Activated T-cell treated with anti-CD3 and anti-CD28 coated beads, Interleukin-2, amount 50 U/mL, for 72 hours (primary cell): ENCODE measurements at places on chromosomes 3 and 15.
A peak's percentile ranks its signal among the peaks of the same experiment; 100 is the strongest.

GRCh38 chr3:114446600-114446999 lies 152.8 kb downstream of the TIGIT start:
- no peak for DNase-seq

DNA sequence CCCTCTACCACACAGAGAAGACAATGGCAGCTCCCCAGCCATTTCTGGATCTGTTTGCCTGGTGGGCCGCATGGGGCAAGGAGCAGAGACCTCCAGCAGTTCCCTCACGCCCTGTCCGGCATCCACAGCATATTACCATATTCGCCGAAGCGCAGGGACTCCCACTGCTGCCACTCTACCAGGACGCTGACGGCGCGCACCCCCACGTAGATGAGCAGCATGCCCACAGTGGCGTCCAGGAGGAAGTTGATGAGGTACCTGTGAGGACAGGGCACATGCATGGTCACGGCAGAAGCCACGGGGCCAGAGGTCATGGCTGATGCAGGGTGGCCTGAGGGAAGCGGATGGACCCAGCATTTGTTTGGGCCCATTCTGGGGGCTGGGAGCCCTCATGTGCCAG lies 14.8 kb upstream of the MUSTN1 start:
- no peak for DNase-seq

- no peak for DNase-seq
Measured at GRCh38 chr15:69340243-69340900, 41.7 kb downstream of the PAQR5 start.

- no peak for DNase-seq
Measured at GRCh38 chr3:55880357-55880756, 393.3 kb upstream of the WNT5A start.

DNA sequence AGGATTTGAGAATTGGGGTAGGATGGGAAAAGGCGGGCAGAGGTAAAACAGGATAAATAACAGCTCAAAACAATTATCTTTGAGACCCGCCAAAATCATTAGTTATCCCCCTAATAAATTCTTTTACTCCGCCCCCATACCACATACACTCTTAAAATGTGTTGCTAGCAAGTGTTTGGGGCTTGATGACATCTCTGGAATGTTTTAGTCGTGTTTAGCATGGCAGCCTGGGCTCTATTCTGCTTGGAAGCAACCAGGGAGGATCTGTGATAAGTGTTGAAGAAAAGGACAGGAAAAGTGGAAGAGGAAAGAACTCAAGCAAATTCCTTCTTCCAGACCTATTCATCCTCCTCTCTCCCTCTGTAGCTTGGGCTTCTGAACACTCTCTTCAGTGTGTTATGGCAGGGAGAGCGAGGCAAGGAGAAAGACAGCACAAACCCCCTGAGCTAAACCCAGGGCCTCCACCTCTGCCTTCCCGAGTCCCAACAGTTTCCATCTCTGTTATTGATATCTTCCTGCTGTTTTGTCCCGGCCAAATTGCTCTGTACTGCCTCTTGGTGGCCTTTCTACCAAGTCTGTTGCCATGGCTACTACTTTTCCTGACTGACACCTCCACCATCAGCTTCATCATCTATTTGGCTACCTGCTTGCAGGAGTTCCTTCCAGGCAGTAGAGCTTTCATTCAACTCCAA lies 135.8 kb downstream of the RPL22L1 start:
- no peak for DNase-seq

DNA sequence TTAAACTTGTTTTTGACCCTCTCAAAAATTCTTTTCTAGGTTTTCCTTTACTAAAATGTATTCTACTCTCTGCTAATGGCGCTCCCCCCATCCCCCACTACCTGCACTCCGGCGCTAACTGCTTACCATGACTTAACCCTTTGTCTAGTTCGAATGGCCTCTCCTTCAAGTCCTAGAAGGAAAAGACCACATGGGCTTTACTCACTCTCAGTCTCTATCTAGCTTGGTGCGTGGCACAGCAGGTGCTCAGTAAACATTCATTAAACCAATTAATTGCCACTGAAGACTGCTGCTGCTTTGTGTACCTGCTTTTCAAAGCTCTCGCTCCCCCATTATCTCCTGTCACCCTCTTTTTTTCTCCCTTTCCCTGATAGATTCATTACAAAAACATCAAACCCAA lies 457.7 kb upstream of the THRB start:
- DNase-seq = no peak

DNA sequence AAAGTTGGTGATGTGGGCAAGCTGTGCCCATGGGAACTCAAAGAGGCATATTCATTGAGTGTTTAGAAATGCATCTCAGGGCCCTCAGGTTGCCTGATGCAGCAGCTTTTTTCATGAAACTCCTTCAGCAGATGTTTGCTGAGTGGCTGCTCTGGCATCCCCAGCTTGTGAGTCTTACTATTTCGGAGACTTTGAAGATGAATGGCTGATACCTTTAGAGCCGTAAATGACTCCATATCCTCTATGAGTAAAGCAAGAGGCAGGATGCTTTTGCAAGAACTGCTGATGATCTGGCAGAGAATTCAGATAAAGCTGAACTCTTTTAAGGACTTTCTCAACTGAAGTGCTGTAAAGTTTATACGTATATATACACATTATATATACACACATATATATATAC lies 384.3 kb downstream of the CACNA2D3 start:
- no peak for DNase-seq

GRCh38 chr3:156764751-156765150 lies 61.4 kb upstream of the LEKR1 start:
- no peak for DNase-seq

DNA sequence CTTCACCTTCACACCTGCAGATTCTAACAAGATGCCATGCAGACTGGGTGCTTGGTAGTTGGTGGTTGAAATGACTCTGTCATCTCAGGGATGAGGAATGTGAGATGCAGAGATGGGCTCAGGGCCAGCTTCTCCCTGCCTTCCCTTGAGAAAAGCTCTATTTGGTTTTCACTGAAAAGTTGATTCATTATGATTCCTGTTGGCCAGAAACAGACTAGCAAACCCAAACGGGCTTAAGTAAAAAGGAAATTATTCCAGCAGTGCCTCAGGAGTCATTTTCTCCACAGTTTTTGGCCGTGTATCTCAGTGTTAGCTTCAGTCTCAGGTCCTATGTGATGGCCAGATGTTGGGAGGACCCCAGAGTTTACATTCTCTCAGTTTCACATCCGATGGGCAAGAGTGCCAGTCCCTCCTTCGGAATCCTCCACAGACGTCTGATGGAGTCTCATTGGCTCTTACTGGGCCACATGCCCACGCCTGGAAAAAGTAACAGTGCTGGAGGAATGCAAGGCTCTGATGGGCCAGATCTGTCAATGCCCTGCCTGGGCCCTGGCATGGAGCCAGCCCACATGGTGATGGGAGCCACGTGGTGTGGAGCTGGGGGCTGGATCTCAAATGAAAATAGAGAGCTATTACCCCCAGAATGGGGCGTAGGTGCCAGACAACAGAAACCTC lies 22.3 kb upstream of the SACM1L start:
- no peak for DNase-seq

- DNase-seq = no peak
Measured at GRCh38 chr3:190077395-190078045, 43.2 kb downstream of the P3H2 start.

- DNase-seq = no peak
Measured at GRCh38 chr15:49023354-49023753, 22.9 kb downstream of the SECISBP2L start.

GRCh38 chr3:72245183-72245811 lies 460.3 kb upstream of the PROK2 start:
- DNase-seq = no peak

DNA sequence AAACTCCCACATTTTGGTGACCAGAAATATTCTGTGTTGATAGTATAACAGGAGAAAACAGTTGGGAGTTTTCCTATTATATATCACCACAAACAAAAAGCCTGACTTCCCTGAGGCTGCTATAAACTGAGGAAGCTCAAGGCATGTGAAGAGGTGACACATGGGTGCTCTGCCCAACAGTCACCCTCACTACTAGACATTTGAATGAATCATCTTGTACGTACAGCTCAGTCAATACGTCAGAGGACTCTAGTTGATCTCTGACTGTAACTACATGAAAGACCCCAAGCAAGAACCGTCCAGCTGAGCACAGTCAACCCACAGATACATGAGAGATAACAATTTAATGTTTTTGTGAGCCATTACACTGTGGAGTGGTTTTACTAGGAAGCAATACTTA lies 338.3 kb upstream of the ATP11B start:
- DNase-seq = no peak

DNA sequence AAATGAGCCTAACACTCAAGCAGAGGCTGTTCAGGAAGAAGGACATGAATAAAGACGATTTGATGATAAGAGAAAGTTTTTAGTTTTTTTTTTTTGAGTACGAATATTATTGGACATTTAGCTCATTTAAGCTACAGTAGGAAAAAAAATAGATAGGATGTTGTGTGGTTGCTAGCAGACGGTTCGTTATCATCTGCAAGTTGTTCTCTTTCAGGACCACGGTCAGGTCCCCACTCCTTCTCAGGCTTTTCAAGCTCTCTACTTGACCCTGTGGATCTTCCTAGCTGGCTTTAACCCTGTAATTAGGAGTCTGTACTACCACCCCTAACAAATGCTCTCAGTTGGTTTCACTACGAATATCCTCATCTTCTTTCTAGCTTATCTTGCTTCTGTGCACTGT lies 1.1 kb downstream of the KCNH8 start:
- peak; percentile 24 for DNase-seq

- no peak for DNase-seq
Measured at GRCh38 chr3:191637611-191638010, 176.6 kb downstream of the PYDC2 start.

DNA sequence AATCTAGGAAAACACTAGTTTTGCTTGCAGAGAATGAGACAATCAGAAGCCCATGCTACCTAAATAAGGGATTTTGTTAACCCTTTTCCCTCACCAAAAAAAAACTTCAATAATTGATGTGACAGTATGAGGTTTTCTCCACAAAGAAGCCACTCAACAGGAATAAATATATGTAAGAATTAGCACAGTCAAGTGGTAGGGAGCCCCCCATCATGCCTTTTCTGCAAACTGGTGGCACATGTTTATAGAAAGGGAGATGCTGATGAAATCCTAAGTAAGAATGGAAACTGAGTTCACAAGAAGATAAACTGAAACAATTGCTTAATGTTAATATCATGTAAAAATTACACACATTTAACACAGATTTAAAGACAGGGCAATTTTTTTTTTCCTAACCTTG lies 51.0 kb downstream of the PHC3 start:
- no peak for DNase-seq

GRCh38 chr3:148329481-148330235 lies 368.0 kb upstream of the AGTR1 start:
- DNase-seq = no peak

DNA sequence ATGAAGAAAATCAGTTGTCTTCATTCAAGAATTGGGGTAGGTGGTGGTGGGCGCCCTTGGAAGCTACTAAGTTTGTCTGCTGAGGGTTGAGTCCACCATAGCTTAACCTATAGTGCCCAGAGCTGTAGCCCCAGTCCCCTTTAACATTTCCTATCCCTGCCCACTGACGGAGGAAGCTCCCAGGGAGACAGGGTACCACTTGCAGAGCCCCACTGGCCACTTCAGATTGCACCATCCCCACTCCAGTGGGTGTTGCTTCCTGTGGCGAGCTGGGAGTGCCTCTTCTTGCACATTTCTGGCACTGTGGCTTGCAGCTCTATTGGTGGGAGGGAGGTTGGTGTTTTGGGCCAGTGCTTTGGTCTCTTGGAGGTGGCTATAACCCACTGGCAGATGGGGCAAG lies 2.7 kb downstream of the PXYLP1 start:
- DNase-seq = no peak

DNA sequence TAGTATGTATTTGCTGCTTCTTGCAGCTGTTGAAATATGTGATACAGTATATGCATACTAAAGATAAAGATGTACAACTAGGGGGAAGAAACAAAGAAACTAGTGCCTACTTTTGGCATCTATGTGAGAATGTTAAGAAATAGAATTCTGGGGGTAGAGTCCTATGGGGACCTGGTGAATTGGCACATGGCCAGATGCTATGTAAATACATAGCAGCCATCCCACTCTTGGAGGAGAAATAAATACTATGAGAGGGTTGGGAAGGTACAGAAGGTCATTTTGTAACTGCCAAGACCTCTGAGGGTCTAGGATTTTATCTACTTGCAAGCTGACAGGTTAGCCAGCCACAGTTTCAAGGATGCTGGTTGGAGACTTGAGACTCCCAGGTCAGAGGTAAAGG lies 298.3 kb upstream of the TBL1XR1 start:
- DNase-seq = no peak

GRCh38 chr3:179196098-179196497 lies 47.9 kb downstream of the PIK3CA start:
- DNase-seq = peak; percentile 4

DNA sequence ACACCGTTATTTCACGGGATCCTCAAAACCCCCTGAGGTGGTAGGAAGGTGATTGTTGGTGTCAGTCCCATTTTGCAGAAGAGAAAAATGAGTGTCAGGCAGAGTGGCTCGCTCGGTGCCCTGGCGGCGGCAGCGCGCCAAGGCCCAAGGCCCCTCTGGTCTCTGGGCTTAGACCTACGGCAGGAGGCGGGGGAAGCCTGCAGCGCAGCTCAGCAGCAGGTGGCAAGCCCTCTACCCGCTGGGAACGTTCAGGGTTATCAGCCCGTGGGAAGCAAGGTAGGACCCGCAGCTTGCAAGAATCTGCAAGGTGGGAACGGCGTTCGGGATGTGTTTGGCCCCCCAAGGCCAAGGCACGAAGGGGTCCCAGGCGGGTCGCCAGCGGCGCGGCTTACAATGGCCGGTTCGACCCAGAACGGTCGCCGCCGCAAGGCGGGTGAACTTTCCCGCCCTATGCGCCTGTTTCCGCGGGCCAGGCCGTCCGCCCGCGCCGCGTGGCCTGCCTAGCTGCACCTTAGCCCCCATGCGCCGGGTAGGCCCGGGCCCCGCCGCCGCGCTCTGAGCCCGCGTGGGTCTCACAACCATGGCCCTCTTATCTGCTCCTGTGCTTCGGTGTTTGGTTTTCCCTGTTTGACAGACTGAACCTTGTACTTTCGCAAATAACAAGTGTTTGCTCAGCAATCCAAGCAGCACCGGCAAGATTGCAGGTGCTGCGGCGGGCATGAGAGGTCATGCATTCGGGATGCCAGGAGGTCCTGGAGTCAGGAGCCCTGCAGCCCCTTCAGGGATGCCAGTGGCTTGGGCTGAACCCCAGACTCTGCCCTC lies 39.7 kb downstream of the CCNL1 start:
- DNase-seq = no peak
